Foreskin keratinocyte (primary cell): ENCODE measurements at places on chromosomes 13 and 19. TPM values are rescaled to one million over a fixed set of nuclear protein-coding genes. Genes with fewer than 3 reads are reported as not detected.

GRCh38 chr19:3612901-3613741 lies 6.4 kb upstream of the TBXA2R start:
- no peak for DNase-seq

GRCh38 chr13:39054112-39054511 lies 15.9 kb downstream of the NHLRC3 start:
- no peak for DNase-seq

GRCh38 chr19:3268326-3268725 lies 43.9 kb downstream of the CELF5 start:
- no peak for DNase-seq

- no peak for DNase-seq
Measured at GRCh38 chr13:99693351-99693750, 192.1 kb downstream of the TM9SF2 start.

Gene IGFL4
- total RNA-seq = not detected in 2 replicates

Gene PTGIR
- total RNA-seq = not detected in 2 replicates

DNA sequence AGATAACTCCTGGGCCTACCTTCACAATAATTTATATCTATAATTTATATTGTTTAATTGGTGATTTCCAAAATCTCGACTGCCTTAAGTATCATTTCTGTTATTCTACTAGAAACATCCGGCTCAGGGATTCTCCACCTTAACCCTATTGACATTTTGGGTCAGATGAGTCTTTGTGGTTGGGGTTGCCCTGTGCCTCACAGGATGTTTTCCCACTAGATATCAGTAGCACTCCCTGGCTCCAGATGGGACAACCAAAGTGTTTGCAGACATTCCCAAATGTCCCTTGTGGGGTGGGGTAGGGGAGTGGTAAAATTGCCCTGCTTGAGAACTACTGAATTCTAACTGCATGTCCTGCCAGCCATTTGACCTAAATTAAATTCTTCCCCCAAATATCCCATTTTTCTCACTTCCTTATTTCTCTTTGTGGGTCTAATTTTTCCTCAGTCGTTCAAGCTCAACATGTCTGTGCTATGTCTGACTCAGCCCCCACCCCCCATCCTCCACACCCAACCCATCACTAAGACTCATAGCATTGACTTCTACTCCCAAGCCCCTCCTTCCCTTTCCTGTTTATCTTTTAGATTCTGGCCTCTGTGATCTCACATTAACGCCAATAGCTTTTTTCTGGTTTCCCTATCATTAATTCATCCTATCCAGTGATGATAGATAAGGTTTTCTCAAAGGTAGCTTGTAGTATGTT lies 545.1 kb downstream of the EFNB2 start:
- peak; percentile 94 for DNase-seq
